ENCODE measurements at places on chromosomes 1 and 21.

DNA sequence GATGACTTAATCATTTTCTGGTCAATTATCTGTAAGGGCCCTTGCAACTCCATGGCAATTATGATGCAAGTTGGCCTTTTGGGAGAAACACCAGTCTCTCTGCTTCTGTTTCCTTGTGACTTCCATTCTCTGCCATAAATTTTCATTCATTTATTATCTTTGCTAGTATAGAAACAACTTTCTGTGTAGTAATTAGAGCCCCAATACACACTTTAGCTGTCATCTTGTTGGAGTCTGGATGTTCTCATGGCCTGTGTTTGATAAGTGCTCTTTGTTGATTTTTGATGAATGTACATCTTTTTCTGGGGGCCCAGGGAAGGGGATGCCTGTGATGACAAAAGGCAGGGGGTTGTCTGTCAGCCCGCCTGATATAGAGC is 22.4 kb downstream of the PROX1 start:
- DNase-seq: no peak

GRCh38 chr1:114819869-114820268 is 34.8 kb upstream of the SYCP1 start:
- no peak for DNase-seq

DNA sequence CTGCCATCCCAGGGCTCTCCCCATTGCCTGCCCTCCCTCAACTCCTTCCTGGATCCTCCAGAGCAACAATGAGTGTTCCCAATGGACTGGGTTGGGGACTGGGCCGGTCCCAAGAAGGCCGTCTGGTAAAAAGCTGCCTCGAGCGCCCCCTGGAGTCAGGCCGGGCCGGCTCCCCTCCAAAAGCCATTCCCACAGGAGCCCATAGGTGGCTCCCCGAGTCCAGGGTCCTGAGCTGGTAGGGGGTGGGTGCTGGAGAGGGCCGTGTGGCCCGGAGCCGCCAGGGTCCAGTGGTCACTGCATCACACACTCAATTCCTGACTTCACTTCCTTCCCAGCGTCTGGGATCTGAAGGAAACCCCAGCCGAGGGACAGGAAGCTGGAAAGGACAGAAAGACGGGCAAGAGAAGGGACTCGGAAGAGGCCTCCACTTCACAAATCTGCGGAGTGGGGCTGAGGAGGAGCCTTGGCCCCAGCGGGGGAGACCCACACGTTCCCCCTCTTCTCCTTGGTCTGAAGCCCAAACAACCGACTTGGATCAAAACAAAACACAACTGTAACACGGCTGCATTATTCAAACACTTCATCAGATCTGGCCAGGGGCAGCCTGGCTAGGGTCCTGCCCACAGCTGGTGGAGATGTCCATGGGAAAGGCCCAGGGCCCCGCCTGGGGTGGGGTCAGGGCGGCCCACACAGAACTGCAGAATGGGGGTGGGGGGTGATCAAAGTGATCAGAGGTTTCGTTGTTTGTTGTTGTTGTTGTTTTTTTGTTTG is 10.9 kb upstream of the ALDH4A1 start:
- no peak for DNase-seq

DNA sequence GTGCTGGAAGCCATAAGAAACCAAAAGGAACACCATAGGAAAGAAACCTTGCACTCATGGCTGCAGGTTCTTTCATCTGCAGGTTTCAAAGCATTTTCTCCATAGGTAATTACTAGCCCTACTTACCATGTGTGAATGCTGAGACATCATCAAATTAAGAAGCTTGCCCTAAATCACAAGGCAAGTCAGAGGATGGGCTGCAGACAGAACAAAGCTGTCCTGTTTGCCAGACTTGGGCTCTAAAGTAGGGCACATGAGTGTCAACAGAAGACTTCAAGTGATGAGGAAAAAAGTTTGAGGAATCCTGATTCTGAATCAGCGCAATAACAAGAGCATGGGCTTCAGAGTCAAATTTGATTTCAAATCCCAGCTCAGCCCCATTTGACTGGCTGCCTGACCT is 5.8 kb upstream of the EPS15 start:
- no peak for DNase-seq

DNA sequence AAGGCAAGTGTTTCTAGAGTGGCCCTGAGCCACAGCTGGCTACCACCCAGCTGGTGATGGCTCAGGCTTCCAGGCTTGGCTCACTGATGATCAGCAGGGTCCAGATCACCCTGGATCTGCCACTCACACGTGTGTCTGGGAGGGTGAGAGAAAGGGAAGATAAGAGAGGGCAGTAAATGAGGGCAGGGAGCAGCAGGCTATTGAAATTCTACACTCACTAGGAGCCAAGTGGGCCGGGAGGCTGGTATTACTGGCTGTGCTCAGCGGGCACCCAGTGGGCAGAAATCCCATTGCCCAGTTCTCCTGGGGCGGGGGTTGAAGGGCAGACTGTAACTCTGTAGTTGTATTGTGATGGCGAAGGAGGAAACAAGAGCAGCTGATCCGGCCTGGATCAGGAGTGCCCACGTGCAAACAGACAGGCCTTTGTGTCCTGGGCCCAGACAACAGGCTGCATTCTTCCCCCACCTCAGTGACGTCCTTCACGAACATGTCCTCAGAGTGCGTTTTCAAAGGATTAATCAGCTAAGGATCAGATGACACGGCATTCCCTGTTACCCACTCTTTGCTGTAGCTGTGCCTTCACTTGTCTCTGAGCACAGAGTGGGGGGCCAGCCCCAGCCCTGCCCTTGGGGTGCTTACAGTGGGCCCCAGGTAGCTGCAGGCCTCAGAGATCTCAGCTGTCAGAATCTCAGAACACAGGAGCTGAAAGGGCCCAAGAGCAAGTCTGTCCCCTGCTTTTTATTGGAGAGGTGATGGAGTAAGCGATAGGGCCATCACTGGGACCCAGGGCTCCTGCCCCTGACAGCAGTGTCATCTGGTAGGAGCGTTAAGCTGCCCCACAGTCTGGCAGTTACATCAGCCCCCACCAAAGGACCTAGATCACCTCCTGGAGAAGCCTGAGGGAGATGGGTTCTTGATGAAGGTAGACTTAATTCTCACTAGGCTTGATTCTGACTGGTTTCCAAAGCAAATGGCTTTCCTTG is 60.5 kb downstream of the ATP1A1 start:
- DNase-seq: no peak

- DNase-seq: no peak
Observed at GRCh38 chr1:190175320-190175719, 302.3 kb downstream of the BRINP3 start.

DNA sequence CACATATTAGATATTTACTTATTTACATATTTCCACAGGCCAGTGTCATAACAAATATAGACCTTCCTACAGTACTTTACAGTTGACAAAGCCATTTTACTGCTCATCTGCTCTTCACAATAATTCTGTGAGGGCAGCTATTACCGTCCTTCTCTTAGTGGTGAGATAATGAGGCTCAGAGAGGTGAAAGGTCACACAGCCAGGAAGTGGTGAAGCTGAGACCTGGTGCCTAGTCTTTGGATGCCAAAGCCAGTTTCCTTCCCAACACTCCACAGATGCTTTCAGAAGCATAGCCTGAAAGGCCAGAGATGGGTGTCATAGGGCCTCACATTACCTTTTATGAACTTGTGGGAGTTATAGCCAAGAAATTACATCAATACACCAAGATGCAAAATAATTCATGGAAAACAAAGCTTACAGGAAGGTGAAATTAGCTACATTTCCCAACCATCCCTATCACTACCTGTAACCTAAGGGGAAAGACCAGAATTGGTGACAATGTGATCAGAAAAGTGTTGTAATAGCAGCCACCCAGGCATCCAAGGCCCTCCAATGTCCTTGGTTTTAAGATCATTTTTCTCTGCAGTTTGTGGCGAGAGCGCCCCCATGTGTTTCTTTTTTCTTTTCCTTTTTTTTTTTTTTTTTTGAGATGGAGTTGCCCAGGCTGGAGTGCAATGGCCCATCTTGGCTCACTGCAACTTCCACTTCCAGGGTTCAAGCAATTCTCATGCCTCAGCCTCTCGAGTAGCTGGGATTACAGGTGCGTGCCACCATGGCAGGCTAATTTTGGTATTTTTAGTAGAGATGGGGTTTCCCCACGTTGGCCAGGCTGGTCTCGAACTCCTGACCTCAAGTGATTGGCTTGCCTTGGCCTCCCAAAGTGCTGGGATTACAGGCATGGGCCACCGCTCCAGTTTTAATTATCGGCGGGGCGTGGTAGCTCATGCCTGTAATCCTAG is 26.5 kb upstream of the RPL11 start:
- DNase-seq: no peak

DNA sequence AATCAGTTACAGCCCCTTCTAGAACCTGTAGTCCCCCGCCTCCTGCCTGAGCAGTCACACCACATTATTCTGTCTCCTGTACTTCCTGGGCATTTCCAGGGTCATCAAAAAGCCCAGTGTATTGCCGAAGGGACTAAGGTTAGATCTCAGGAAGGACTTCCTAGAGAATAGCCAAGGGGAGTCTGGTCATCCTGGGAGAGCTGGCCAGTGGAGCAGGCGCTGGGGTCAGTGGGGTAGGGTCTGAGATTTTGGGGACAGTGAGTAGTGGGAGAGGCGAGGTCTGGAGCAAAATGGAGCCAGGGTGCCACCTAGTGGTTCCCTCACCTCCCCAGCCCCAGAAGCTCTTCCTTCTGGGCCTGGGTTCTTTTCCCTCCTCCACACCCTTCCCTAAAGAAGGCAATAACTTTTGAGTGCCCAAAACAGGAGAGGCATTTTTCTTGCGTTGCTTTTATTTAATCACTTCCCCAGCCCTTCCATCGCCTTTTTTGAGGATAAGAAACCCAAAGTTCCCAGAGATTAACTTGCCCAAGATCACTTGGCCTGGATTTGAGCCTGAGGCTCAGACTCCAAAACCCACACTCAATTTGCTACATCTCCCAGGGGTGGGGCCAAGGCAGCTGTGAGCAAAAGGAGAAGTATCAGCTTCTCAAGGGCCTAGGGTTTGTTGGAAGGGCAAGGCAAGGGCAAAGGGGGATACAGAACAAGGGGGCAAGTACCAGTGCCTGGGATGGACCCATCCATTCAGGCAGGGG is 7.3 kb upstream of the PMVK start:
- DNase-seq: no peak

DNA sequence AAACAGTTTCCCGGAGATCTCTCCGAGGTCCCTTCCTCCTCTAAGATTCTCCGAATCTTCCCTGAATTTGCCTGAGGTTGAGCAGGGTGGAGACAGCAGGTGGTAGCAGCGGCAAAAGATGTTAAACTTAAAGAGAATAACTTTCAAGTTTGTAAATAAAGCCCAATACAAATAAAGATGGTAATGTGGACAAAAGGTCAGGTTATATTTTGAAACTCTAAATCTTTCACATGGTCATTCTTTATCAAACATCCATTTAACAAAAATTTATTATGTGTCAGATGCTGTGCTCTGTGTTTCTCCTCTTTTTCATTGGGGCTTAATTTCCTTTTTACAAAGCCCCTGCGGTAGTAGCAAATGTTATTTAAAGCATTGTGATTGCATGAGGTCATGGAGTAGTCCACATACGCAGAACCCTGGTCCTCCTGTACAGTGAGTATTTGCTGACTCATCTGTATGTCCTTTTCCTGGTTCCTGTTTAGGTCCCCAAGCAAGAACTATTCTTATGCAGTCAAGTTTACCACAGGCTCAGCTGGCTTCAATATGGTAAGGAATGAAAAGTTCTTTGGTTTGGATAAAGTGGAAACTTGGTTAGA is 119.2 kb downstream of the ITSN1 start:
- DNase-seq: no peak

DNA sequence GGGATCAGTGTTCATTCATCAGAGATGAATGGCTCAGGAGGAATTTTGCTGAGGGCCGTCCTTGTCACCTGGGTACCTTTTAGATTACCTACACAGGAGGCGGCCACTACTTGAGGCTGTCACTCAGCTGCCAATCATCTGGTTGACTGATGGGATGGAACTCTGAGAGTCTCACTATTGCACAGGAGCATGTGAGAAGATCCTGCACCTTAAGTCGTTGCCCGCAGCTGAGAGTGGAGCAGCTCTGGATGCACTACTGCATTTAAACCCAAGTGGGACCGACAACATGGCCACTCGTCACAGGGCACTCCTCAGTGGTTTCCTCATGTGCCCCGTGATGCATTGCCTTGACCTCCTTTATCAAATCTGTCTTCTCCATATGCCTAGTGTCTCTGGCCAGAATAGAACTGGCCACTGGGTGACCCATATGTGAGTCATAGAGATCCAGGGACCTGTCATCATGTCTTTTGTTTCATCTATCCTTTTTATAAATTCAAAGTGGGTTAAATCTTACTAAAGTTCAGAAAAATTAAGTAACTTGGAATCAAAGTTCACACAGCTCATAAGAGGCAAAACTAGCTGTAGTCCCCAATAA is 165.5 kb downstream of the ZSCAN20 start:
- no peak for DNase-seq

DNA sequence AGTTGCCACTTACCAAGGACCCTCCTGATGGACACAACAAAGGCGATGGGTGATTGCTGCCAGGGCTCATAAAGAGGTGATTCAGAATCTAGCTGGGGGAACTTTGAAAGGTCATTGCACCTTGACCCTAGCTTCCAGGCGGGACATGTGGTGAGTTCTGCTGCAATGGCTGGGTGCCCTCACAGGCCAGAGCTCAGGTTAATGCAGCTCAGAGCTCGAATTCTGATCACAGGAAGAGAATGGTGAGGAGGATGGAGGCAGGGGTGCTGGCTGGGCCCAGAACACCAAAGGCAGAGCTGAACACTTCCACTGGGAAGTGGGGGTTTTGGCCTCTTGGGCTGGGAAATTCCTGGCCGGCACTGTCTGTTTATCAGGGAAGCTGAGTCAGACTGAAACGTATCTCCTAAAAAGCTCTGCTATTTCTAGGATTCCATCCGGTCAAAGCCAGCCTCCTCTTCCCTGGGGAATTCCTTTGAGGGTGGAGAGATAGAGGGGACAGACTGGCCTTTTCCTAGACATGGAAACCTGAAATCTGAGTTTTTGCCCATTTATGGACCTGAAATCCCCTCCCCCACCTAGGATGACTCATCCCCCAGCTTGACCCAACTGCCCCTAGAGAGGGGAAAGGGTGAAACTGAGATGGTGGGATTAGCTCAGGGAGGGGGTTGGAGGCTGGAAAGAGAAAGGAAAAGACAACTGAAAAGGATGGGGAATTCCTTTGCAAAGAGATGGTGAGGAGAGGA is 27.2 kb downstream of the NUAK2 start:
- DNase-seq: no peak
